GM03348 (cell line): ENCODE measurements at places on chromosomes 11 and 22.
A peak's percentile ranks its signal among the peaks of the same experiment; 100 is the strongest.

GRCh38 chr11:35629914-35630313 lies 11.7 kb downstream of the FJX1 start:
- peak; percentile 85 for DNase-seq

DNA sequence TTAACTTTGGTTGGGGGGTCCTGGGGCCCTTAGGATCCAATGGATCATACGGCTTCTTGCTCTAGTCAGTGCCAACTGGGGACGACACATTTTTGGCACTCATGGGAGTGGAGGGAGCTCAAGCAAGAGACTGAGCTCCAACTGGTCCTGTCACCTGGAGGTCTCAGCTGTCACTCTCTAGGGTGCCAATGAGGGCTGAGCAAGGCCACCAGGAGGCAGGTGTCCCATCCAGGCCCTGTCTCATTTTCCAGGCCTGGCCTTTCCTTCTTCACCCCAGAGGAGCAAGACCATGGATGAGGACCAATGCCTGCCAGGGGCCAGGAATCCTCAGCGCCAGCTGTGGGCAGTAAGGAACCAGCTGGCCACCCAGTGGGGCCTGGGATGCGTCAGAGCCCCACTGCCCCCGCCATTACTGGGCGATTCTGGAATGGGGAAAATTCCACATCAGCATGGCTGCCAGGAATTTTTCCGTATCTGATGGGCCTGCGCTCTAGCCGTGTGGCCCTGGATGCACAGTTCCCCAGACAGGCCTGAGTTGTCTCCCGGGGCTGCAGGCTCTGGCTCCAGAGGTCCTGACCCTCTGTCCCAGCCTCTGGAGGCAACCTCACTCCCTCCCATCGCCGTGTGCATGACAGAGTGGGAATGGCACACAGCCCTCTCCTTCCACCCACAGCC lies 669 bp upstream of the GAL3ST1 start:
- DNase-seq, result no peak

DNA sequence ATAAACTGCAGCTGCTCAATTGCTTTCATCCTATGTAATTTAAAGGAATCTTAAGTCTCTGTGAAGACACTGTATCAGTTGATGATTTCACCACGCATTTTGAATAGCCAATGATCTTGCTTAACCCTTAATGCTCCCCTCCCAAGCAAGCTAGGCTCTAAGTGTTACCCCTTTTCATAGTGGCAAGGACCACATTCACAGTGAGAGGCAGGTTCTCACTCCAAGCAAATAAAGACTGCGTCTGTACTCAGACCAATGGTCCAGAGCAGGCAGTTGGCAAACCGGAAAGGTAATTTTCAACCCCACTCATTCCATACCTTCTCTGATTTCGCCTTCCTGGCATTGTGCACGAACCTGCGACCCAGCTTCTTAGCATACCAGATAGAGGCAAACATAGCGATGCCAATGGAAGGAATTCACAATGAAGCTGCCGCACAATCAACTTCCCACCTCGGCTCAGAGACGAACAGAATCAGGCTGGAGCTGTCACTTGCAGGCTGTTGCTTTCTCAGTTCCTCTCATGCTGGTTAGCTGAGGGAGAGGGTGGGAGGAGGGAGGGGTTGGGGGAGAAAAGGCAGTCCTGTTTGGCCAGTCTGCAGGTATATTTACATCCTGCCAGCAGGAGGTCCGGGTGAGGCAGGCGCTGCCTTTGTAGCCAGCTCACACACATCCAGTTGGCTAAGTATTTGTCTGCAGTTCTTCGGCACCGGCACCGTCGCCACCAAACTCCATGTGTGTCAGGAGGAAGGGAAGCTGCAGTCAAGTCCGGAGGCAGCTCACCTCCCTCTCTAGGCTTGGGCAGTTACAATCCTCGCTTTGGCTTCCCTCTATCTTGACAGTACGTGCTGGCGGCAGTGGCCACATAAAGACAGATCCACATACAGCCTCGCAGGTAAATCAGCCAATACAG lies 1151.2 kb upstream of the CCDC90B start:
- DNase-seq, result peak; percentile 33

GRCh38 chr11:61039916-61040315 lies 62.4 kb upstream of the CD5 start:
- DNase-seq, result no peak

- no peak for DNase-seq
Observed at GRCh38 chr11:104700609-104701008, 197.7 kb downstream of the CASP12 start.

- DNase-seq, result peak; percentile 82
Observed at GRCh38 chr11:66068154-66068821, 1.8 kb upstream of the PACS1 start.
